ENCODE measurements at places on chromosomes 3 and 15. TPM values are rescaled to one million over a fixed set of nuclear protein-coding genes. Genes with fewer than 3 reads are reported as not detected.

DNA sequence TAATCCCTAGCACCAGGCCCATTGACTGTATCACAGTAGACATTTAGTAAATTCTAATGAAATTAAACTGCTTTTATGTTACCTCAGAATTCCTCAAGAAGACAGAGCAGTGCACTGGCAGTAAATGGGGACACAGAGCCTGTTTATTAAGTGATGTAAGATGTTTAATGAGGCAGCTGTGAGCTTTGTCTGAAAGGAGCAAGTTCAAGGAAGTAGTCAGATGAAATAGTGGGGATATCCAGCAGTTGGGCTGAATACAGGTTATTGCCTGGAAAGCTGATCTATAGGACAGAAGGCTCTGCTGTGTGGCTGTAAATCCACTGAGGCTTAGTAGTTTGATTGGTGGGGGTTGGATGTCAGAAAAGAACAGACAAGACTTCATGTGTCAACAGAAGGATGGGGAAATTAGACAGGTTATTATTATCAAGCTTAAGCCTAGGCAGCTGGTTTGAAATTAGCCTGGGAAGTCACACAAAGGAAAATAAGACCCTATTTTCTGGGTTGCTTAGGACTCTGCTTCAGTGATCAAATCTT lies 62.2 kb downstream of the PFN2 start:
- H3K27me3 ChIP-seq, result no peaks in the 10 kb centered on the region
- H3K36me3 ChIP-seq, result no peaks in the 10 kb centered on the region

GRCh38 chr3:138187296-138188012 lies at the start of gene ARMC8:
ARMC8 (plus strand) TSS chr3:138187301; CDS start chr3:138187555, 254 bp downstream.
- peaks cover 12% of the 10 kb centered on the region for H3K4me1 ChIP-seq
- peak; percentile 81 for DNase-seq
- H3K4me3 ChIP-seq, result peak within 1 kb of the TSS; percentile 86
- H3K27ac ChIP-seq, result peak within 1 kb of the TSS; percentile 95
- peaks cover 20% of the 10 kb centered on the region for H3K27me3 ChIP-seq
- H3K36me3 ChIP-seq, result peaks cover 7% of the 10 kb centered on the region

SACM1L gene
- total RNA-seq, result 97.8 TPM

FBXO40 gene
- 0.23 TPM for total RNA-seq
